ENCODE measurements at places on chromosomes 11 and 22. TPM values are rescaled to one million over a fixed set of nuclear protein-coding genes. Genes with fewer than 3 reads are reported as not detected.

Gene PAMR1
- 0.22 TPM for total RNA-seq

Gene OSM
- total RNA-seq = not detected

Gene GPHA2
- not detected for total RNA-seq

Gene GATD1
- 21.4 TPM for total RNA-seq

Gene ZBTB16
- 22.0 TPM for total RNA-seq

Gene MMP7
- 10.0 TPM for total RNA-seq

Gene AIFM3
- not detected for total RNA-seq

Gene TSSC4
- total RNA-seq = 57.3 TPM

Gene SEPTIN5
- total RNA-seq = 14.8 TPM

Gene MICAL3
- 29.0 TPM for total RNA-seq

Gene MYOD1
- not detected for total RNA-seq

Gene MS4A3
- total RNA-seq = not detected

Gene TBRG1
- 11.6 TPM for total RNA-seq

All from lung microvascular endothelial cell (primary cell).